ENCODE measurements at places on chromosomes 7 and 10.

DNA sequence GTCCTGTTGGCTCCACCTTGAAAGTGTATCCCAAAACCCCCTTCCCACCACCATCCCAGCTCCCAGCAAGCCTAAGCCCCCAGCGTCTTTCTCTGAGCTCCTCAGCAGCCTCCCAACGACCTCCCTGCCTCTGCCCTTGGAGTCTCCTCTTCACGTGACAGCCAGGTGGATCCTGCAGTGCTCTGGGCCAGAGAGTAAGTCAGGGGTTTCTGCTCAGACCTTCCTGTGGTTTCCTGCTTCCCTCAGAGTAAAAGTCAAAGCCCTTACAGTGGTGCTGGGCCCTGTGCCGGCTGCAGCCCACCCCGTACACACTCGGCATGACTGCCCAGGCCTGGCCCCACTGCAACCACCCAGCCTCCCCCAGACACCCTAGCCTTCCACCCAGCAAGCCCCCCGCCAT is 51.9 kb downstream of the OAT start:
- no peak for DNase-seq

GRCh38 chr7:140928491-140929309 is 4.0 kb upstream of the BRAF start:
- no peak for DNase-seq

DNA sequence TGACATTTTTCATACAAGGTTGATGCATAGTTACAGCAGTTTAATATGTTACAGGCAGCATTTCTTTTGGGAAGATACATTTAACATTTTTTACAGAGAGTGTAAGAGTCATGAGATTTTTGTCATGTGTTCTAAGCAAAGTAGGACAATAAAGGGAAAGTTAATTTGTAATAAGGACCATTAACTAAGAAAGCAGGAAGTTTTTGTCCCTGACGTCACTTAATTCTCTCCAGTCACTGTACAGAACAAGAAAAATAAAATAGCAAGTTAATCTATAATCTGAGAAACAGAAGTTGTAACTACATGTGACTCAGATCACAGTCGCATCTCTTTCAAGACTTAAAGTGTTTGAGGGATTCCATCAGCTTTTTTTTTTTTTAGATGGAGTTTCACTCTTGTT is 49.5 kb upstream of the CAPZA2 start:
- no peak for DNase-seq

DNA sequence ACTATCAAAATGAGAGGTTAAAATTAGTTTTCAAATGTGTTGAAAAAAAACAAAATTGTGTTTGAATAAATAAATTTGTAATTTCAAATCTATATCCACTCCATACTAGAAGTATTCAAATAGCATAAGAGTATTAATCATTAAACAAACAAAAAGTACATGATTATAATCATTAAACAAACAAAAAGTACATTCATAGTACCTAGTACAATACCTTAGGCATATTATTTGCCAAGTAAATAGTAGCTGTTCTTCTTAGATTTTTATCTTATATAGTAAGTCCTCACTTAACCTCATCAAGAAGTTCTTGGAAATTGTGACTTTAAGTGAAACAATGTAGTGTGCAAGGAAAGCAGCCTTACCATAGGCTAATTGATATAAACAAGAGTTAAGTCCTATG is 349.3 kb upstream of the VWC2 start:
- DNase-seq = no peak

- DNase-seq = peak; percentile 48
Measured at GRCh38 chr10:29535012-29535777, 99.6 kb downstream of the SVIL start.

Data from NCI-H82 (cell line).